ENCODE measurements at places on chromosomes 7 and 10. TPM values are rescaled to one million over a fixed set of nuclear protein-coding genes. Genes with fewer than 3 reads are reported as not detected.

The CRYGN gene
- 1.0 TPM for total RNA-seq

GRCh38 chr10:129971381-129972144 lies 7.5 kb upstream of the EBF3 start:
- DNase-seq: peak; percentile 76

GRCh38 chr10:68235581-68235980 lies 3.7 kb upstream of the ATOH7 start:
- no peak for DNase-seq

The GJD4 gene
- not detected for total RNA-seq

DNA sequence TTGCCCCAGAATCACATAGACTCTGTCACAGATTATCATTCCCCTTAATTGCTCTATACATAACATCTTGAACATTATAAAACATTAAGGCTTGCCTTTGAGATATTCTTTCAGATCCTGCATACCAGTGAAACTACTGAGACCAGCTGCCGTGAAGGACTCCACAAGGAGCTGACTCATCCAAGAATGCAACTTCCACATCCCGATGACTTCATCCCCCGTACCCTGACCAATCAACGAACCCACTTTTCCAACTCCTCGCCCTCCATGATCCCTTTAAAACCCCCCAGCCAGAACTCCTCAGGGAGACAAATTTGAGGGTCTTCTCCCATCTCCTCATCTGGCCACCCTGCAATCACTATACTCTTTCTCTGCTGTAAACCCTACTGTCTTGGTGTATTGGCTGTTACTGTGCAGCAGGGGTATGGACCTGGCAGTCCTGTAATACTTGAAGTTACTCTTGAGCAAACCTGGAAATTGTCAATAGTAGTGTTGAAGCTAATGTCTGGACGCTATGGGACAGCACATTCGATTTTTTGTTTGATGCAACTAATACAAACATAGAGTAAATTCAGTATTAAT lies 49.8 kb downstream of the HTR5A start:
- DNase-seq: no peak

GRCh38 chr10:72335394-72336258 lies 19.1 kb downstream of the DNAJB12 start:
- DNase-seq: no peak

The SPDYE16 gene
- total RNA-seq: not detected

DNA sequence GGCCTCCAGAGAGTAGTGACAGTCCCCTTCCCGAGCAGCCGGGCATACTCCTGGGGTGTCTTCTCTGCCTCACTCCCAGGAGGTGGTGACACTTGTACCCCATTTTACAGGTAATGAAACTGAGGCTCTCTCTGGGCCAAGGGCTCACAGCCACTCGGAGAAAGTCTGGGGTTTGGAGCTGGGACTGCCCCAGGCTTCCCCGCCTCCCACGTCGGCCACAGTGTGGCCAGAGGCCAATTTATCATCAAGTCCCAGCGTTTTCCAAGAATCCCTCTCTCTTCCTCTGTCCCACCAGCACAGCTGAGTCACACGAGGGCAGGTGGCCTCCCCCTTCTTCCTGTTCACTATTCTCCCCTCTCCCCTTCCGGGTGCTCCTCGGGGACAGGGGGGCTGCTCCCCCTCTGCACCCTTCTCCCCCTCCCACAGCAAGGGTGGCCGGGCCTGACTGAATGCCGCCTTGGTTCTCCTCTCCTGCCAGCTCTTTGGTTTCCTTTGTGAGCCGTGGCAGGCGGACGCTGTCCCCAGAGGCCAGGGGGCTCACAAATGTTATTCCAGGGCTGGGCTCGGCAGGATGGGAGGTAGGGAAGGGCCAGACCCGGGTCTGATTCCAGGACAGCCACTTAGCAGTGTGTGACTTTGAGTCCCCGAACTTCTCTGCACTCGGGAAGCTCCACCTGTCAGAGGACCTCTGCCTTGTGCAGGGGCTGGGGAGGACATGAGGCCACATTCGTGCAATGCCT lies 17.7 kb downstream of the CLIP2 start:
- no peak for DNase-seq

GRCh38 chr7:131769241-131769640 lies 212.8 kb upstream of the PODXL start:
- no peak for DNase-seq

DNA sequence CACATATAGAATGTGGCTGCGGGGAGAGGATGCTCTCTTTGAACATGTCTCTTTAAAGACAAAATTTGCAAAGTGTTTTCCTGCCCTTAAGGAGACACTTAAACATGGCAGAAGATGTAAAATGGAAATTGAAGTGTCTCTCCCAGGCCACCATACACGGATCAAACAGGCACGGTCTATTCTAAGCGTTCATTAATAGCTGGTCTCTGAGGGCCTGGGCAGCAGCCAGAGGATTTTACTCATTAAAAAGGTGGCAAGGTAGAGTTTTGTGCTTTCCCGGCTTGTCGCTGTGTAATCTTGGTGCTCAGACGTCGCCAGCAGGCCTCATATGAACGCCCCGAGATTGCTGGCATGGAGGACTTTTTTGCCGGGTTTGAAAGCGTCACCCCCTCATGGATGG lies 205.5 kb downstream of the EMX2 start:
- DNase-seq: no peak

DNA sequence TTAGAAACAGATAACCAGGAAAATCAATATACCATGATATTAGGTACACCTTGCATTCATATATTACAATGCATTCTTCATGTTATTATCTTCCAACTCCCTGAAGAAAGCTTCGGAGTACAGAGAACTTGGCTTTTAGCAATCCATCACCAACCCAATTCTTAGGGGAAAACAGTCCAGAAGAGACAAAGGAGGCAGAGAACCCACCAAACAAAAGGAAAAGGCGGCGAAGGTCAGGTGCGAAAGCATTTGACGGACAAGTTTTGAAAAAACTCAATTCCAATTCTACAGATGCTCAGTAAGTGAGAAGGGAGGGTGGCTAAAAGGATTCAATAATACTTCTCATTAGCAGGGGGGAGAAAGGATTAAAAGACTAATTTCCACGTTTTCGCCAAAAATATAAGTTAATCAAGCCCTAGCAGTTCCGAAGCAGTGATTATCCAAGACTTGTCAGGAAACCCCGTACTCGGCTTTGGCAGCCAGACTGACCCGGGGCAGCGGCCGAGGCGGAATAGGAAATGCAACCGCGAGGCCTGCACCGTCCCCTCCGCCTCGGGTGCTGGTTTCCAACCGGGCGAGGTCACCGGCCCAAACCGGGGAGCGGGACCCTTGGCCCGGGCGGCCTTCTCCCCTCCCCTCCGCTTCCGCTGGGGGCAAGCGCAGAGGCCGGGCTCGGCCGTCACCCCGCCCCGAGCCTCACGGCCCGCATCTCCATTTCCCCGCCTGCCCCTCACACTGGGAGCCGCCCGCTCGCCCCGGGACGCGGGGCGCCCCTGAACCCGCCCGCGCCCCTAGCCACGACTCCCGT lies 747 bp downstream of the GDI2 start:
- DNase-seq: no peak

DNA sequence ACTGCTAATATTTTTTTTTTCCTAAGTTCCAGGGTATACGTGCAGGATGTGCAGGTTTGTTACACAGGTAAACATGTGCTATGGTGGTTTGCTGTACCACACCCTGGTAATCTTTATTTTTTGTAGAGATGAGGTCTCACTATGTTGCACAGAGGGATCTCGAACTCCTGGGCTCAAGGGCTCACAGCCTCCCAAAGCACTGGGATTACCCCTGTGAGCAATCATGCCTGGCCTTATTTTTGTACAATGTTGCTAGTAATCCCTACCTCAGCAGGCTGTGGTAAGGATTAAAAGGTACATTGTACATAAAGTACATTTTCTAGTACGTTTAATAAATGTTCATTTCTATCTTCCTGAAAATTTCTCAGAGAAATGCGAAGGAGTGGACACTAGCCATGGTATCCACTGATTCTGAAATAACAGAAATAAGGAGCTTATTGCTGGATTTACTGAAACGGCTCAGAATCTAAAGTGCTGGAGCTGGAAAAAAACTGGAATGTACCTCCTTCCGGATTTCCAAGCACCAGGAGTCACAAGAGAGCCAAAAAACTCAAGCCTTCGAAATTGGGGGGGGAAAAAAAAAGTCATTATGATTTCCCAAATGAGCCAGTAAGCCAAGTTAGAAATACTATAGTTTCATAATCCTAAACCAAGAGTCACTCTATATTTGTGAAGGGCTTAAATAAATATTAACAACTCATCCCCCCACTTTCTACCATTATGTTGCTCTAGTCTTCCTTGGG lies 69.6 kb downstream of the NT5C2 start:
- DNase-seq: no peak

The ADAMTS14 gene
- 2.3 TPM for total RNA-seq

DNA sequence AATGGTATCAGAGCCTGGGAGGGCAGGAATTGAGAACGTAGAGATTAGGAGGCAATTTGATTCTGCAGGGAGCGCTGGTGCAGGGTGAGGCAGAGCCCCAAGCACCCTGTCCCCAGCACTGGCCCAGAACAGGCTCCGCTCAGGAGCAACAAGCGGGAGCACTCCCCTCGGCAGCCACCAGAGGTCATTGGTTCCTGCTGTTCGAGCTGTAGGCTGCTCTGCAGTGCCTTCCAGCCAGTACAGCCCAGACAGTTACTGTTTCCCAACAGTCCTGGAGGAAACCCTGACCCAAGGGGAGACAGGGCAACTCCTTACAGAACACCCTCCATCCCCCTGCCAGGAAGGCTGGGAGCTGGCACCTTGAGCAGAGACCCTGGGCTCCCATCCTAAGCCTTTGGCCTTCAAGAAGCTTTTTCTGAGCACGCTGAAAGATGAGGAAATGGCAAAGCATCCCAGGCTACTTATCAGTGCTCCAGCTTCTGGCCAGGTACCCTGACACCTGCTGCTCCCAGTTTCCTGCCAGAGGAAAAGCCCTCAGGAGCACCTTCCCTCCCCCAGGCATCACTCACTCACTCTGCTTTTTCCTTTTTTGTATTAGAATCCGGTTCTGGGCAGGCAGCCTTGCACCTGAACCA lies 71.2 kb upstream of the EFCAB10 start:
- peak; percentile 69 for DNase-seq

The C10orf88 gene
- 11.0 TPM for total RNA-seq

DNA sequence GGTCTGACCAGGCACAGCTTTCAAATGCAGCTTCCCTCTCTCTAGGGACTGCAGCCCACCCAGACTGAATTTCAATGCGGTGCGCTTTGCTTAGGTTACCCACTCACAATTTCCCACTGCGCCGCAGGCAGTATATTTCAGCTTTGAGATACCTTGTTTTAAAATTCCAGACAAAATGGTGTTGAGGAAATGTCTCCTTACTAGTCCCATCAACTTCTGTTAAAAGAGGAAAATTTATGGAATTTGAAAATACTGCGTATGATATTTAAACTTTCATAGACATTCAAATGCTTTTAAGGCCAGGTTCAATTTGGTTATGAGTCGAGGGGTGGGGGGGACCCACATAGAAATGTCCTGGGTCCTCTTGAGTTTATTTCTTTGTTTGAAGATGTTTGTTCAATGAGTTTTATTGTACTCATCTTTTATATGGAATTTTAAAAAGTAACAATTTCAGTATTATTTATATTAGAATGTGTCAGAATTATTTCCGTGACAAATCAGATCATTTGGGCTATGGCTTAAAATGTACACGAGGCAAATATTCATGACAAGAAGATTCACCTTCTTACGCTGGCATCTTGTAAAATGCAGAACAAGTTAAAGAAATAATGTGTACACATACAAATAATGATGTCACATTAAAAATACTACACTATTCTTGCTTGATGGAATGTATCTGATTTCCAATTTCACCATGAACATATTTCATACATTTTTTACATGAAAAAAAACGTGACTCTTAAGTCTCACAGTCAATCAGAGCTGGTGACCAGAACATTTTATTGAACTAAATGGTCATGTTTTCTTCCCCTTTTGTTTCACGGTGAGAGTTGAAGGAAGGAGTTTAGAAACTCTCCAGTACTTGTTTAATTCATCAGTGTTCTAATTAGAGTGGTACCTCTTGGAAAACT lies 1.3 kb downstream of the IKZF1 start:
- no peak for DNase-seq

DNA sequence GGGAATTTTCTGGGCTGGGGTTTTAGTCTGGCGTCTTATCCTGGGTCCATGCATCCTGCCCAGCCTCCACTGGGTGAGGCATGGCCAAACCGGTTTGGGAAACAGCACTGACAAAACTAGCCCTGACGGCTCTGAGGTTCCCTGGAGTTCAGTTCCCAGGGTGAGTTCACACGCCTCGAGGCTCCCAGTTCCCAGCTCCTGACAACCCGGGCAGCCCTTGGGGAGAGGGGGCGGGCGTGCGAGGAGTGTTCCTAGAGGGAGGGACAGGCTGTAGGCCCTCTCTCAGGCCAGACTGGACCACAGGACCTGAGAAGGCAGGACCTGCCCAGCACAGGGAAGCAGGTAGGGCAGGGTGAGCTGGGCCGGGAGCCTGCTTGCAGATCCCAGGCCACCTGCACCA lies 82.3 kb upstream of the PPIF start:
- DNase-seq: no peak

GRCh38 chr7:39607865-39608264 lies 15.5 kb upstream of the RALA start:
- DNase-seq: no peak

GRCh38 chr7:130896898-130897514 lies 163.0 kb upstream of the KLF14 start:
- DNase-seq: peak; percentile 80

- no peak for DNase-seq
Observed at GRCh38 chr10:131119626-131120355, 191.7 kb downstream of the TCERG1L start.

The NCF1 gene
- total RNA-seq: 0.47 TPM

DNA sequence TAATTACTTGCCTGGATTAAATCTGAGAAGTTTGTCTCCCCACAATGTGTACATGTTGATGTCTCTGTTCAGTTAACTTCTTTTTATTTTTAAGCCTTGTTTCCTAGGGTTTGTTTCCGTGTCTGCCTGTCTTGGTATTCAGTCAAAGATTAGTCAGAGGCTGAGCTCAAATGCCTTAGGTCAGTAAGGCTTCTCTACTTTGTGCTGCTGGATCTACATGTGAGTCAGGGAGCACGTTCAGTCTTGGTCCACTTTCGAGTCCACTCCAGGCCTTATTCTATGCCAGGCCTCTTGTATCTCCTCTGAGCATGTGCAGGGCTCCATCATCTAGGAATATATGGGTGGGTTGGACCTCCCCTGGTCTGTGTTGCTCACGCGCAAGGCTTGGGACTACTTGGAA lies 93.3 kb upstream of the FZD8 start:
- DNase-seq: no peak

The AKR1C4 gene
- not detected for total RNA-seq

The PLAU gene
- total RNA-seq: 23.8 TPM

DNA sequence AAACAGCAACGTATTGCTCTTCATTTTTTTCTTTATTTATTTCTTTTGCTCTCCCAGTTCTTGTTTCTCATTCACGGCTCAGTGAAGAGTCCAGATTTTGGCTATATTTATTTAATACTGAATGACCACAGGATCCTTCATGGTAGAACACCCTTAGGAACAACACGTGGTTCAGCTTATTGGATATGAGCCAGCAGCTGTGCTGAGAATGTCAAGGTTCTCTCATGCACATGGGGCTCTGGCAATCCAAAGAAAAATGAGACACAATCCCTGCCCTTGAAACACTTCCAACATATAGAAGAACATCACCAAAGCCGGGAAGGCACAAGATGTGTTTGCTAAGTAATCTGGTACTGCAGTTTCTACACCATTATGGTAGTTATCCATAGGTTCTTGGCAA lies 852.9 kb downstream of the SORCS1 start:
- DNase-seq: no peak

The FRG2B gene
- total RNA-seq: not detected
